Hypothalamus (tissue), 51 donors: ENCODE measurements at places on chromosomes 7 and 10.

- peak; percentile 52 for DNase-seq
These were observed 457 bp downstream of the ACADSB start for GRCh38 chr10:123009105-123009820.

GRCh38 chr7:116886543-116887156, 24.3 kb downstream of the CAPZA2 start:
- DNase-seq: no peak

GRCh38 chr10:82211346-82211745, 336.4 kb downstream of the NRG3 start:
- DNase-seq: no peak

DNA sequence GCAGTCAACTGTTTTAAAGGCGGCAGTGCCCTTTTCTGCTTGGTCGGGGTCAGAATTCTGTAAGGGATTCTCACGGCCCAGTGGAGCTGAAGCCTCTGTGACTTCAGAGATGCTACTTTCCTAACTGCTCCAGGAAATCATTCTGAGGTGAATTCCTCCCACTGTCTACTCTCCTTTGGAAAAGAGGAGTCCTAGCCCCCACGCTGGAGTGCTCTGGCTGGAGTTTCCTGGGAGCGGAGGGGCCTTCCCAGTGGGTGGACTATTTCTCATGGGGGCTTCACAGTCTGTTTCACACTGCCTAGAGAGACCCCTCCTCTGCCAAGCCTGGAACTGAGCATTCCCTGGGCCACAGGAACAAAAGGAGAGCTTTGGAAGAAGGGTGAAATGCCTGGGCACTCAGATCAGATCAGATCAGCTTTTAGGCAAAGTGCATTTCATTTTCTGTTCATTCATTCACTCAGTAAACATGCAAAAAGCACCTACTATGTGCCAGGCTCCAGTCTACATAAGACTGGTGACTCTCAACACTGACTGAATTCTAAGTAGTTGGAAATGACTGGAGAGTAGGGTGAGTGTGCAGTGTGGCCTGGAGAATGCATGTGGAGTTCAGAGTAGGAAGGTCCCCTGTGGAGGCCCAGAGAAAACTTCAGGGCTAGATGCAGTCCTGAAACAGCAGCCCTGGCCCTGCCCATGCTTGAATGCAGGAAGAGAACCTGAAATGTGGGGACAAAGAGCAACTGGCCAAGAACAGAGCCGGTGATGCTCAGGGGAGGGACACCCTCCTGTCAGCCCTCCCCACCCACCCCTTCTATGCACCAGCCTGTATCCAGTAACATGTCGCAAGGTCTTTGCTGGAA, 12.2 kb downstream of the ZNF488 start:
- no peak for DNase-seq

- no peak for DNase-seq
These were observed 105.6 kb downstream of the NSUN6 start for GRCh38 chr10:18545621-18546305.

GRCh38 chr10:62545160-62546066, 171.2 kb downstream of the ZNF365 start:
- DNase-seq: no peak
